WTC11 (cell line): ENCODE measurements at places on chromosomes 2 and 18.

- peak overlapping the region; percentile 77 for H3K27ac ChIP-seq
- DNase-seq: no peak
- no peaks in the 10 kb centered on the region for H3K27me3 ChIP-seq
- peaks cover 28% of the 10 kb centered on the region for H3K4me1 ChIP-seq
- no peaks in the 10 kb centered on the region for H3K36me3 ChIP-seq
Measured at GRCh38 chr2:168137510-168138180, 109.8 kb downstream of the STK39 start.

- H3K4me3 ChIP-seq: no peak overlapping the region
- no peak overlapping the region for H3K27ac ChIP-seq
- no peak for DNase-seq
- peaks cover 12% of the 10 kb centered on the region for H3K4me1 ChIP-seq
Measured at GRCh38 chr2:181111059-181111458, 130.7 kb downstream of the UBE2E3 start.

DNA sequence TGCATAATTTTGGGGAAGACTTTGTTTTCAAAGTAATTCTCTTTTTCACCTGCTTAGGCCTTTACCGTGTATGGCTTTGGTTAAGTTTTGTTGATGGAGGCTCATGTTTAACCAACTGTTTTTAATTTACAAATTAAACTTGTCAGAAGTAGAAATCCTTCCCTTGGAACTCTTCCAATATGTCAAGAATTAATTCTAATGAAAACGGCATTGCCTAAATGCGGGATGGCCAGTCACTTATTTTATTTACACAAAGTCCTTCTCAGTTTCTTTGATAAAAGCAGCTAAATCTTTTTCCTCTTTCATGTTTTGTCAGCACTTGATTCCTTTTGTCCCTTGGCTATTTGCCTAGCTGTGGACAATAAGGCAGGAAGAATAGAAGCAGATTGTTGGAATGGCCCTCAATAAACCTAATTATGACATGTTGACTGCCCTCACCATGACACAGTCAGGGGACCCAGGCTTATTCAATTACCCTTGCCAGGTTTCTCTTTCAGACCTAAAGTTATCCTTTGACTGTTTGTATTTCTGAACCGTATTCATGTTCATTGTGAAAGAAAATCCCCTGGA, 26.3 kb downstream of the PAX3 start:
- DNase-seq: no peak
- peaks cover 72% of the 10 kb centered on the region for H3K27me3 ChIP-seq
- H3K27ac ChIP-seq: no peak overlapping the region
- no peaks in the 10 kb centered on the region for H3K36me3 ChIP-seq

GRCh38 chr2:209549589-209549988, 125.7 kb downstream of the MAP2 start:
- no peak for DNase-seq
- H3K36me3 ChIP-seq: no peaks in the 10 kb centered on the region
- no peaks in the 10 kb centered on the region; the same call in 1 of the 2 replicates for H3K27me3 ChIP-seq
- H3K4me1 ChIP-seq: no peaks in the 10 kb centered on the region
- H3K4me3 ChIP-seq: no peak overlapping the region

GRCh38 chr2:120454654-120455385, 108.9 kb downstream of the INHBB start:
- no peaks in the 10 kb centered on the region for H3K4me1 ChIP-seq
- no peak overlapping the region for H3K27ac ChIP-seq
- H3K4me3 ChIP-seq: no peak overlapping the region
- DNase-seq: no peak
- peaks cover 81% of the 10 kb centered on the region for H3K27me3 ChIP-seq
